Activated CD8-positive, alpha-beta memory T cell treated with anti-CD3 and anti-CD28 coated beads for 48 hours (primary cell): ENCODE measurements at places on chromosomes 12 and 14.

- no peak for DNase-seq
Observed at GRCh38 chr12:21183721-21184275, 52.8 kb downstream of the SLCO1B1 start.

GRCh38 chr12:108700833-108701541 is 30.3 kb downstream of the CORO1C start:
- no peak for DNase-seq

- DNase-seq = no peak
Observed at GRCh38 chr12:79686171-79686570, 4.6 kb downstream of the PAWR start.

- DNase-seq = no peak
Observed at GRCh38 chr14:102733326-102733725, 43.9 kb upstream of the TRAF3 start.

DNA sequence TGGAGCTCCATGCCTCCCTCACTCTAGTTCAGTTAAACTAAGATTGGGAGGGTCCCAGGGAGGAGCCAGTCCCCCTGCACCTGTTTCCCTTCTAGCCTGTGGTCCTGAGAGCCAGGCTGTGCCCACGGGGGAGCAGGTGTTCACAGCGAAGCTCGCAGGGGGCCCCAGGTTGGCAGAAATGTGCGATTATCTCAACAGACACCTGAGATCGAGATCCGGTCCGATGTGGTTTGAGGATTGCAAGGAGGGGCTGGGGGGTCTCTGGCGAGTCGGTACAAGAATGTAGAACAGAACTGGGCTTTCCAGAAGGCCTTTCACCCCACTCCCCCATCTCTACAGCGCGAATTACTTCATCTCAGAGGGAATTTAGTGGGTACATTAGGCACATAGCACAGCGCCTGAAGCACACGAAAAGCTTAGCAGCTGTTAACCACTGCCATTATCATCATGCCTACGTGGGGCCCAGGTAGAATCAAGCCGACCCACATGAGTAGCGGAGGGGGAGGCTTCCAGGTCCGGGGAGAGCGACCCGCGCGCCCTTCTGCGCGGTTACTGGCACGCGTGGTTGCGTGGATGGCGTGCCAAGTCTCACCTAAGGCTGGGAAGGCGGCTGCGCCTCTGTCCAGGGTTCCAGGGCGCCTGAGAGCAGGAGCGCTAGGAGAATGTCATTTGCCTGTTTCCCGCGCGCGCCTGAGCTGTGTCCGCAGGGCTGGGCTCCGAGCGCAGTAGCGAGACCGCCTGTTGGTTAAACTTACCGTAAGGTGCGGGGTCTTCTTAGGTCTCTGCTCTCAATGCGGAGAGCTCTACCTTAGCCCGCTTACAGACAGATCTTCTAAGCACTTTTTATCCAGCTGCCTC is 1539.5 kb upstream of the TMEM132C start:
- DNase-seq = no peak

- DNase-seq = no peak
Observed at GRCh38 chr12:3107071-3107583, 29.9 kb downstream of the TSPAN9 start.

DNA sequence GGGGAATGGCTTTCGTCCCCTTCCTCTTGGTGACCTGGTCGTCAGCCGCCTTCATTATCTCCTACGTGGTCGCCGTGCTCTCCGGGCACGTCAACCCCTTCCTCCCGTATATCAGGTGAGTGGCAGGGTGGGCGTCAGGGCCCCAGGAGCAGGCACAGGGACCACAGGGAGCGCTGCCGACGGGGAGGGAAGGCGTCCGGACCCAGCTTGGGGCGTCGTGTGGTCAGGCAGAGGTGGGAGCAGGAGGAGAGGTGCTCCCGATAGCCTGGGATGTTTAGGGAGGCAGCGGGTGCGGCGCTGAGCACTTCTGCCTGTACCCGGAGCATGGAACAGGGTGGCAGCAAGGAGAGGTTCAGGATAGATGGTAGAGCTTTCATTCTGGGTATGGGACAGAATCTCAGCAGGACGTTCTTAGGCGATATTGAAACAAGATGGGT is 444 bp downstream of the DRAM1 start:
- DNase-seq = no peak

- no peak for DNase-seq
Observed at GRCh38 chr14:73753124-73753886, 39.1 kb upstream of the PNMA1 start.

GRCh38 chr12:111277570-111277969 is 91.3 kb downstream of the PHETA1 start:
- DNase-seq = no peak

DNA sequence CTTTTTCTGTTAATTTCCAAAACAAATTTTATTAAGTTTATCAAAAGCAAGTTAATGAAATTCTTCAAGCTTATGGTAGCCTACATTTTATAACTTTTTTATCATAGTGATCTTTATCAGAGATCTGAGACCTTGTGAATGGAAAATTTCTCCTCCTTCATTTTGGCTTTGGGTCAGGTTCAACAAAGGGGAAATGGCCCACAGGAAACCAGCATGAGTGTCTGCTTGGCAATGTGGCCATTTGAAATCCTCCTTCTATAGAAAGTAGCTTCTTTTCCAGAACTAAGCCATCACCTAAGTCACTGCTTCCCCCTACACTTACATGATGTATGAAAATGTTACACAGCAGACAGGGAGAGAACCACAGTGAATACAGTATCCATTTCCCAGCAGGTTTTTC is 1.6 kb downstream of the RHOJ start:
- DNase-seq = no peak

- no peak for DNase-seq
Observed at GRCh38 chr12:53972722-53973235, at the start of gene HOXC11. Gene HOXC11, plus strand, starts transcription at chr12:53973126. Its CDS starts 116 bp downstream, at chr12:53973242.

- DNase-seq = no peak
Observed at GRCh38 chr14:102097441-102098135, 10.7 kb upstream of the HSP90AA1 start.

DNA sequence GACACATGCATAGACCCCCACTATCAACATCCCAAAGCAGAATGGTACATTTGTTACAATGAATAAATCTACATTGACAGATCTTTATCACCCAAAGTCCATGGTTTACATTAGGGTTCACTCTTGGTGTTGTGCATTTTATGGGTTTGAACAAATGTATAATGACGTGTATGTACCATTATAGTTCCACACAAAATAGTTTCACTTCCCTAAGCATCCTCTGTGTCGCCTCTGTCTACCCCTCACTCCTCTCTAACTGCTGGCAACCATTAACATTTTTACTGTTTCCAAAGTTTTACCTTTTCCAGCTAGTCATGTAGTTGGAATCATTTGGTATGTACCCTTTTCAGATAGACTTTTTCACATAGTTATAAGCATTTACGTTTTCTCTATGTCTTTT is 69.5 kb upstream of the LMO3 start:
- no peak for DNase-seq

DNA sequence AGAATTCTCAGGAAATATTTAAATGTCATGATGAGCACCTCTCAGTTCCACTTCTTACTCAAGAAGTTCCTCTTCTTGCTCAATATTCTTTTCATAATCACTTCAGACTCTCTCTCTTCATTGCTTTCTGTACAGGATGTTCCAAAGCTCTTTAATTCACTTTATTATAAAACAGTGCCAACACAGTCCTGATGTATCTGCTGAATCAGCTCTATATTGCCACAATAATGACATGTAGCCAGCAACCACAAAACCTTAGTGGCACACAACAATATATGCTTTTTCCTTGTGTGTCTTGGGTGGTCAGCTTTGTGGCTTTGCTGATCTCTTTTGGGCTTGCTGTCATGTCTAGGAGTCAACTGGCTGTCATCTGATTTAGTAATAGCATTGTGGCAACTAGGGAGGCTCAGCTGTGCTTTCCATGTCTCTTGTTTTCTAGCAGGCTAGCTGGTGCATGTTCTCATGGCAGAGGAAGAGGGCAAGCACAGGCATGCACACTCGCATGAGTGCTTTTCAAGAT is 52.8 kb upstream of the SLC2A13 start:
- DNase-seq = no peak

DNA sequence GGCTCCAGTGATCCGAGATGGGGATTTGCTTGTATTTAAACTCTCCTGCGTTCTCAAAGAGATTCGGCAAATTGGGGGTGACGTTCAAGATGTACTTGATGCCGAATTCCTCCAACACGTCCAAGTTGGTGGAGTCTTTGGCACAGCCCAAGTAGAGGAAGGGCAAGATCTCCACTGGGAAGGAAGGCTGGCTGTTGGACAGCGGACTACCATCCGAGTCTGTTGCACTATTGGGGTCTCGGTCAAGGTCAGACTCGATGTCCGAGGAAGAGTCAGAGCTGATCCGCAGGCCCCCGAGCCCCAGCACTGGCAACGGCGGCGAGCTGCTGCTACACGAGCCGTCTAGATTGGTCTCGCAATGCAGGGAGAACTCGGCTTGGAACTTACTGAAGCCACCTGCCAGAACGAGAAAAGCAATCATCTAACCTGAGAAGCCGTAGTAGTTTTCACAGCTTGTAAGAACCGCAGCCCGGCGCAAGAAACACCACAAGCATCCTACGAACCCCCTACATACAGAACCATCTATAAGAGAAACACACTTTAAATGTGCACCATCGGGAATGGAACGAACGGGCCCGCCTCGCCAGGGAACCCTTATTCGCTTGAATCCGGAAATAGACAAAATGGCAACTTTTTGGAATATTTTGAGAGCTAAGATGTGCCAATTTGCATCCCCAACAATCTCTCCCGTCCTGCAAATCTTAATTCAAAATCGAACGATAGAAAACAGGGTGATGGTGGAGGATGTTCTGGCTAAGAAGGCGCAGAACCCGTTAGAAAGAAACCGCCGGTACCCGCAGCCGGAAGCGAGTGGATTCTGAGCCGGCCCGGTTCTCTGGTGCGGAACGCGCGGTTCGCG is 1.4 kb downstream of the DUSP6 start:
- DNase-seq = no peak

GRCh38 chr14:69495341-69495921 is 10.9 kb downstream of the PLEKHD1 start:
- DNase-seq = no peak

DNA sequence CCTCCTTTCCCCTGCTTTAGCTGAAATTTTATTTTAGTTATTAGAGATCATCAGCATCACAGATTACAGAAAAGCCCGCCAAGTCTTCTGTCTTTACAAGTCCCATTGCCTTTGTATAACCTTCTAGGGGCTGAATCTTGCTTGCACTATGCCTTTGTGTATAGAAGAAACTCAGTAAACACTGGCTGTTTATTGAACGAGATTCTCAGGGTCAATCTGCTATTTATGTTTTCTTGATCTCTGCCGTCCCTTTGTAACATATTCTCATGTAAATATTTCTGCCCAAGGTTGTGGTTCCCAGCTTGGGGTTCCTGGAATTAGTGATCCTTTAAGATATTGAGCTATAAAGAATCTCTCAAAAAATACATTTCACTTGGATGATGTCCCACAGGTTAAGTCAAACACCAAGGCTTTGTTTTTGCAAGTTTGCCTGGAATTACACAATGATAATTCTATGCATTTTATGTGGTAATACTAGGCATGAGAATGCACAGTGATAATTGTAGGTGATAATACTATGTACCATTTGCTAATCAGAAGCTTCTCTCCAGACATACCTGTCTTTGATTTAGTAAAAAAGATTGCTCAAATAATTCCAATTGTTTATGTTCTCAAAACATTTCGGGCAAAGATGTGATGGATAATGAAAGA is 40.6 kb upstream of the FGF6 start:
- DNase-seq = no peak

GRCh38 chr14:60210703-60211102 is 38.3 kb upstream of the PPM1A start:
- DNase-seq = no peak

- no peak for DNase-seq
Observed at GRCh38 chr12:3928538-3929184, 55.5 kb upstream of the PARP11 start.

DNA sequence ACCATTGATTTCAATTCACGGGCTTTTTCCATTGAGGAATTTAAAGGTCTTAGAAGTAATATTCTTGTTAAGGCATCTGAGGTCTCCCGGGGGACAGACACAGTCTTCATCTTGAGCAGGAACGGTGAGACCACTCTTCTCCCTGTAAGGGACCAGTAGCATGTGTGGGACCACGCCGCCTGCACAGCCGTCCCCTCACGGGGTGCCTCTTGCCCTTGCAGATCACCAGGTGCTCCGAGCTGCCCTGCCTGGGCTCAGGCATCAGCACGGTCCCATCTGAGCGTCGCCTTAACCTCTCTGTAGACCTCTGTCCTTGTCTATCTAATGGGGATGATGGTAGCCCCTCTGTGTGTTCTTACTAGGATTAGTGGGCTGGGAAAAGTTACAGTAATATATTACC is 74.1 kb downstream of the PPP2R5C start:
- DNase-seq = no peak

- DNase-seq = no peak
Observed at GRCh38 chr12:66884091-66884490, 205.2 kb upstream of the GRIP1 start.

DNA sequence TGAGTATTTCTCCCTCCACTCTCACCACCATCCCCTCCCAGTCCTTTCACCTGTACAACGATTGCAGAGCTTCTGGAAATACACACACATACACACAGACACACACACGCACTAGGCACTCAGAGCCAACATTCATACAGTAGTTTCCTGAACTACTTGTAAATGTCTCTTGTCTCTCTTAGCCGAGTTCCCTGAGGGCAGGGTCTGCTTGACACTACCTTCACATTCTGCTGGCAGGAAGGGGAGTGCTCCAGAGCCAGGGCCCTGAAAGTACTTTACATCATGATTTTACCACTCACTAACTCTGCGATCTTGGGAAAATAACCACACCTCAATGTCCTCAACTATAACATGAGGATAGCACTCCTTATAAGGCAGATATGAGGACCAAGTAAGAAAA is 82.7 kb downstream of the GAS2L3 start:
- no peak for DNase-seq

DNA sequence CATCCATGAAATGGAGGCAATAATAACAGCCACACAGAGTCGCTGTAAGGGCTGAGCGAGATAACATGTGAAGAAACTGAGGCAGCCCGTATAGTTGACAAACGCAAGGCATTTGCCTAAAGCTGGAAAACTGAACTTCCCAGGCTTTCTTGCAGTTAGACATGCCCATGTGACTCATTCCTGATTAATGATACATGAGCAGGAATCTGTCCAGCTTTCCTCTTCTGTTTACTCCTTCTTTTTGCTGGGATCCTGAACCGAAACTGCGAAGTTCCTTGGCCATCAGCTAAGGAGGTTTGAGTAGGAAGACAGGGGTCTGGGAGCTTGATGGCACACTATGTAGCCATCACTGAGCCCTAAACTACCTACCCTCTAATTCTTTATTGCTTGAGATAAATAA is 52.2 kb downstream of the ST8SIA1 start:
- DNase-seq = no peak

- no peak for DNase-seq
Observed at GRCh38 chr12:122862872-122863701, 27.8 kb downstream of the HIP1R start.

DNA sequence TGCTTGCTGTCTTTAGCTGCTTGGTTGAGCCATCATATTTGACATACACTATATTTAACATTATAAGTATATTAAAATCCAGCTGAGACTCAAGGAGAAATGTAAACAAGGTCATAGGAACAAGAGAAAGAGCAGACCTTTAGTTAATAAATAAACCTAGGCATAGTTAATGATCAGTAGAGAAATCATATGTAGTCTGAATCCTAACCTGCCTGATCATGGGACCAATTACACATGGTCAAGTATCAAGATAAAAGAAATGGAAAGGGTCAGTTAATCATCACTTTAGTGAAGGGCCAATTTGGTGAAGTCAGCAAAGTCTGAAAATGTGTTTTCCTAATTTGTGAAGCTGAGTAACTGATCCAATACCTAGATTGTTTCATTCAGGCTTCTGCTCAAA is 7.5 kb downstream of the RNF212B start:
- DNase-seq = no peak

- DNase-seq = no peak
Observed at GRCh38 chr12:27810756-27811155, 30.7 kb upstream of the MANSC4 start.

- DNase-seq = no peak
Observed at GRCh38 chr14:54098536-54098935, 141.9 kb upstream of the BMP4 start.
